ENCODE measurements at places on chromosomes 1 and 21.

DNA sequence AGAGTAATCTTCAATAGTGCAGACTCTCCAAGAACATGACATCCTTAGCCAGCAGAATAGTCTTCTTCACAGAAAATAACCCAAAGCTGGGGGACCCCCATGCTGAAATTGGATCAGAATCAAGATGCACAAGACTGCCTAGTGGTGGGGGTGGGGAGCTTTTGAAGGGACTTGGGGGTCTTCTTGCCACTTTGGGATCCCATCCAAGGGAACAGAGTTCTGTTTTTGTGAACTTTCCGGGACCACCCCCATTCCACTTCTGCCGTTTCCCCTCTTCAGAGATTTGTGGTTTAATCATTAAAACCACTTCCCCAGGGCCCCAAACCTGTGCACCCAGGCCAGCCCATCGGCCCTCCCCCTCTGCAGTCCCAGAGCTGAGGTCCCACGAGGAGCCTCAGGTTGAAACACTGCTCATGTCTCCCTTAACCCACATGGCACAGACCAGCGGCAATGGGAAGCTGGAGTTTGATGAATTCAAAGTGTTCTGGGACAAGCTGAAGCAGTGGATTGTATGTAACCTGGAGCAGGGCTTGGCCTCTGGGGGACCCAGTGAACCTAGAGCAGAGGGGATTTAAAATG is 44.9 kb downstream of the CAPN9 start:
- no peak for DNase-seq

DNA sequence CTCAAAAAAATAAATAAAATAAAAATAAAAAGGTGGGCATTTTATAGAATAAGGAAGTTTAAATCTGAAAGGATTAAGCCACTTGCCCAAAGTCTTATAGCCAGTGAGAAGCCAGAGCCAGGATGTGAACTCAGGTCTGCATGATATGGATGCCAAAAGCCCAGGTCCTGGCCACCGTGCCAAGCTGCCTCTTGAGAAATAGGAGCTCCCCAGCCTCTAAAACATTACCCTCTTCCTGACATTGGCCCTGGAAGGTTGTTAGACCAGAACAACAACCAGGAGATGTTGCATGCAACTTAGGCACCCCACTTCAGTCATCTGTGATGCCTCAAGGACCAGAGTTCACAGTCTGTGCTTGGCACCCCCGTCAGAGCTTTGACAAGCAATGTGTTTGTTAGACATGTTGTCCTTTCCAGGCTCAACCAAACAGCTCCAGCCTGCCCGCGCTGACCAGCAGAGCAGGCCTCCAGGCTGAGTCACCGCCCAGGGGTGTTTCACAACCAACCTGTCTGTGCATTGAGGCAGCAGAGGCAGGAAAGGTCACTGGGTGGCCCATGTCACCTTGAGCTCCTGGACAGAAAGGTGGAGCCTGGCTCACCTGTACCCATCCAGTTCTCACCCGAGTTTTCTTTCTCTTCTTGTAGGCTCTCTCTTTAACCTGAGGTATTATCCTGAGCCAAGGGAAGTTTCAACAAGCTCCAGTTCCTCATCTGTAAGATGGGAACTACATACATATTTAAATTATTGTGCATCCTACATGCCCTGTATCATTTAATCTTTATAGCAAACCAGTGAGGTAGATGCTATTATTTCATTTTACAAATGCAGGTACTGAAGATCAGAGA is 14.9 kb upstream of the MED18 start:
- peak; percentile 6 for DNase-seq

GRCh38 chr1:108643492-108644335 is 17.2 kb downstream of the HENMT1 start:
- no peak for DNase-seq

GRCh38 chr1:2633936-2634491 is 1.2 kb upstream of the MMEL1 start:
- no peak for DNase-seq

GRCh38 chr1:107740579-107740978 is 224.4 kb downstream of the VAV3 start:
- DNase-seq = no peak

DNA sequence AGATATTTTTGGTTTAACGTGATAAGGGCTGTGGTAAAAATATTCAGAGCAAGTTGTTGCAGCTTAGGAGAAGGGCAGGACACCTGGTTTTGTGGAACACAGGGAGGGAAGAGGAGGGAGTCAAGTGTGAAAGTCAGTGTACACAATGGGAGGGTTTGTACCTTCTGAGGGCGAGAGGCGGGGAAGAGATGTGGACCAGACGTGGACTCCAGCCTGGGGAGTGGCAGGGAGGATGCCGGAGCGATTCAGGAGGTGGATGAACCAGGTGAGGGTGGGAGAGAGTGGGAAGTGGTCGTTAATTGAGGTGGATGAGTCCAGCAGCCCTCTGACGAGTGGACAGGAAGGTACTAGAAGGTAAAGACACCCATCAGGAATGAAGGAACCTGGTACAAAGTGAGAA is 52.2 kb upstream of the IRF2BP2 start:
- no peak for DNase-seq

GRCh38 chr1:99533909-99534637 is 111.8 kb upstream of the PALMD start:
- no peak for DNase-seq

GRCh38 chr21:41501919-41502318 is 6.0 kb downstream of the TMPRSS2 start:
- DNase-seq = no peak

DNA sequence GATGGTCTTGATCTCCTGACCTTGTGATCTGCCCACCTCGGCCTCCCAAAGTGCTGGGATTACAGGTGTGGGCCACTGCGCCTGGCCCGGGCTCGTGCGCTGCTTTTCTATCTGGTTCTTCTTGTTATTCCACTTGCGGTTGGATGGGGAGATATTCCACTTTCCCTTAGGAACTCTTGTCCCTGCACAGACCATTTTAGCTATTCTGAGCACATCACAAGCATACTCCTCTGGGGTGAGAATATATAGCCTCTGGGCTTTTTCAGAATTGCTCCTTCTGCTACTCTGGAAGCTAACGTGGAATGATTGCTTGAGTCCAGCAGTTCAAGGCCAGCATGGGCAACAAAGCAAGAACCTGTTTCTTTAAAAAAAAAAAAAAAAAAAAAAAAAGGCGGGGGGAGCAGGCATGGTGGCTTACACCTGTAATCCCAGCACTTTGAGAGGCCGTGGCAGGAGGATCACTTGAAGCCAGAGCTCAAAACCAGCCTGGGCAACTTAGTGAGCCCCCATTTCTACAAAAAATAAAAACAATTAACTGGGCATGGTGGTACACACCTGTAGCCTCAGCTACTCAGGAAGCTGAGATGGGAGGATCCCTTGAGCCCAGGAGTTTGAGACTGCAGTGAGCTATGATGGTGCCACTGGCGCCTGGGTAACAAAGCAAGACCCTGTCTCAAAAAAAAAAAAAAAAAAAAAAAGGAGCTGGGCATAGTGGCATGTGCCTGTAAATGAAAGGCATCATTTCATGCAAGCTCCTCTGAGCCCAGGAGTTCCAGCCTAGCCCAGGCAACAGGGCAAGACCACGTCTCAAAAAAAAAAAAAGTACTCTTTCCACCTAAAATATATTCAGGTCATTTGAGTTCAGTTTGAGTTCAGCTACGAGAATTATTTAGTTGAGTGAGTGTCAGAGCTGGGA is 11.8 kb upstream of the PGD start:
- no peak for DNase-seq

DNA sequence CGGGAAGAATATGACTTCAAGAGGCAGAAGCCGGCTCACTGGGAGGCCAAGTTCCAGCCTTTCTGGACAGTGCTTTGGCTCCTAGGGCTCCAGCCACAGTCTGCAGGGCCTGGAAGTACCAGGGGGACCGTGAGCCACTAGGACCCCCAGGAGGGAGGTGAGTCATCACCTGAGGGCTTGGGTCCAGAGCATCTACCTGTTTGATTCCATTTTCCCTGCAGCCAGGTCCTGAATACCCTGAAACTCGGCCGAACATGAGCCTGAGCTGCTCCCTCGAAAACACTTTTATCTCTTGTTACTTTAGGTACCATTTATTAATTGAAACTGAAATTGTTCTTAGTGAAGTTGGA is 164.1 kb downstream of the RYR2 start:
- DNase-seq = no peak

DNA sequence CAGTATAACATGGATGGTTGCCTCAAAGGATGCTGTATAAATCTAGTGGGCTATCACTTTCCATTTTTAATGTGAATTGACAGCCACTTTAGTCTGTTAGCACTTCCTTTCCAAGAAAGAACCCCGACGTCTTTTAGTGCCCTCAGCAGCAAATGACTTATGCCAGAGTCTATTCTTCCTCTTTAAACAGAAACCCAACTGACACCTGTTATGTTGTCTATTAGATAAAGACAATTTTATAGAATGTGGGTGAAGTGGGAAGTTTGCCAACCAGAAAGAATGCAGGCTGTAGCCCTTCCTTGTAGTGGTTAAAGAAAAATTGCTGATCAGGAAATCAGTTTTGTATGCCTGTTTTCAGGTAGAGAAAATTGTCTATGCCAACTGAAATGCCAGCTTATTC is 344.9 kb downstream of the ZNF326 start:
- no peak for DNase-seq

DNA sequence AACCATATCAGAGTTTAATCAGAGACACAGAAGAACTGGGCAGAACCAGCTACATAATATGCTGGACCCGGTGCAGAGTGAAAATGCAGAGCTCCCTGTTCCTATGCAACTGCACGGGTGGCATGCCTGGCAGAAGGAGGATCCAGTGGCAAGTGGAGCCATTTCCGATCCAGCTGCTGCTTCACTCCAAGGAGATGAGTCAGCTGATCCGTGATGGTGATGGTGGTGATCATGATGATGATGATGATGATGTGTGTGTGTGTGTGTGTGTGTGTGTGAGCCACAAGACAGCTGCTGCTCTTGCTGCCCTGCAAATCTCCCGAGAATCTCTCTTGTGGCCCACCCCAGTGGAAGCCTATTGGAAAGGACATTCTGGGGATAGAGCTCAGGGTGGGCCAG is 133.0 kb downstream of the URB2 start:
- no peak for DNase-seq

- no peak for DNase-seq
Observed at GRCh38 chr1:162922201-162922600, 61.2 kb upstream of the CCDC190 start.

DNA sequence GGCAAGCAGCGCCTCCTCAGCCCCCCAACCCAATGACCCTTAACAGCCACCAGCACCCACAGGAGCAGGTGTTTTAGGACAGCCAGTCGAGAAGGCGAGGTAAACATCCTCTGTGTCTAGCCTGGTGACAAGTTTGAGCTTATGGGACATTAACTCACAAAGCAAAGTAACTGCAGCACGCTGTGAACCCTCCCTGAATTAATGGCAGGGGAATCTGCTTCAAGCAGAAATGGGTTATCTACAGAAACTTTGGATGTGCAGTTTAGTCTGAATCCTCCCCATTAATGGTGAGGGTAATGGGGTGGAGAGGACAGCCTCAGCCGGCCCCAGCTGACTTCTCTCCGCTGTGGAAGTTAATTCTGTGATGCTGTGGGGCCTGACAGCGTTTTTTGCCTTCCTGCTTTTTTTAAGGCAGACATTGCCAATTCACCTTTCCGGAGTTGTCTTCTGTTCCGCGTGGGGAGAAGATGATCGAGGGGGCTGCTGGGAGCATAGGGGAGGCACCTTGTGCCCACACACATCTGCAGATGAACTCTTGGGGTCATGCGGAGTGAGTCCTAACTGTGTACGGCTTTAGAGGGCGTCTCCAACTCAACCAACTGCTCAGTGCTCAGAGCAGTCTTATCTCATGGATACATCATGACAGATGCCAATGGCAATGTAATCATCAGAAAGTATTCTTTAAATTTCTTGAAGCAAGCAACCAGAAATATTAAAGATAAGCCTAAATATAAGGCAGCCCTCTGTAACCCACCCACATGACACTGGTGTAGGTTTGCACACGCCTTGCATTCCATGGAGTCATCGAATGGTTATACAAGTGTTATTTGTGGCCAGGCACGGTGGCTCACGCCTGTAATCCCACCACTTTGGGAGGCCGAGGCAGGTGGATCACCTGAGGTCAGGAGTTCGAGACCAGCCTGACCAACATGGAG is 41.0 kb downstream of the POFUT2 start:
- DNase-seq = no peak

- no peak for DNase-seq
Observed at GRCh38 chr21:31905503-31906451, 33.0 kb downstream of the HUNK start.

- DNase-seq = no peak
Observed at GRCh38 chr1:111596499-111596898, 23.1 kb upstream of the RAP1A start.

DNA sequence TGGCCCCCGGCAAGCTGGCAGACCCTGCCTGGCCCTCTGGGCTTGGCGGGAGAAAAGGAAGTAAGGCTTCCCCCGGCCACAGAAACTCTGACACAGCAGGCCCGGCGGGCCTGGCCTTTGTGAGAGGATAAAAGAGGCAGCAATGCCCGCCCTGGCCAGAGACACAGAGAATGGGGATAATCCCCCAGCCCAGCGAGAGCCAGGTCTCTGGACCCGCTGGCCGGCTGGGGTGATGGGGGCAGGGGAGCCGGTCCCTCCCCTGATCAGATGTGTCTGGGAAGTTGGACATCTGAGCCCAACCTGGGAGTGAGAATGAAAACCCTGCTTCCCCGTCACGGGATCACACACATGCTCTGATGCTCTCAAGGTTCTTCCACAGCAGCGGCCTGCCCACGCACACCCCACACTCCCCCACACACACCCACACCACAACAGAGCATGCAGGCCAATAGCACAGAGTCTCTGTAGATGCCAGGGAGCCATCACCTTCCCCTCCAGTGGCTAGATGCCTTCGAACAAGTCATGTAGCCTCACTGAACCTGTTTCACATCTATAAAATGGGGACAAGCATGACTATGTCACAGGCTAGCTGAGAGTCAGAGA is 4.2 kb downstream of the RSPO1 start:
- DNase-seq = no peak

- no peak for DNase-seq
Observed at GRCh38 chr1:154865442-154866256, 4.4 kb downstream of the KCNN3 start.

DNA sequence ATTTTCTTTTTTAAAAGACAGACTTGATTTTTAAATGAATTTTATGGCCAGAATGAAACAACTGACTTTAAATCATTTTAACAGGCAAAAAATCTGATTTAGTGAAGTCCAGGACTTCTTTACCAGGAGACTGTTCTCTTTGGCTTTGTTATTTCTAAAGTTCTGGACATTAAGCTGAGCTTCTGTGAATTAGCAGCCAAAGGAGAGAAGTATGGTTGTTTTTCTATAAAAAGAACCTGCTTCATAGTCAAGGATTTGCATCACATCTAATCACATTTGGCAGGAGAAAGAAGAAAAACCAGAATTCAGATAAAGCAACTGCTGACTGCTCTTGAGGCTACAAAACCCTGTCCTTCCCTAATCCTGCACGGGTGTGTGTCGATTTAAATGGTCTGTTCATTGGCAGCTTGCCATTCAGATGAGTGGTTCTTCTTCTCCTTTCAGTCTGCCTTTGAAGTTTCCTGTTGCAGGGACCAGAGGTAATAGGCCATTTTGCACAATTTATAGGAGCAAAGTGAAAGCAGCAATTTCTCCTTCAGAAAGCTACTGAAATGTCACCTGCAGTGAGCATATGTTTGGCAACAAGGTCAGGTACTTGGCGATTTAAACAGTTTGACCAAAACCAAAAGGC is 215.4 kb downstream of the OLFM3 start:
- no peak for DNase-seq

GRCh38 chr1:68183895-68184294 is 48.4 kb downstream of the WLS start:
- no peak for DNase-seq
